Cardiac muscle cell (in vitro differentiated cells and primary cell): ENCODE measurements at places on chromosomes 1 and 21.

GRCh38 chr1:112399456-112399855 is 3.4 kb downstream of the CTTNBP2NL start:
- no peak for DNase-seq

GRCh38 chr21:34999397-34999941 is 49.6 kb downstream of the RUNX1 start:
- peak; percentile 13 for DNase-seq

DNA sequence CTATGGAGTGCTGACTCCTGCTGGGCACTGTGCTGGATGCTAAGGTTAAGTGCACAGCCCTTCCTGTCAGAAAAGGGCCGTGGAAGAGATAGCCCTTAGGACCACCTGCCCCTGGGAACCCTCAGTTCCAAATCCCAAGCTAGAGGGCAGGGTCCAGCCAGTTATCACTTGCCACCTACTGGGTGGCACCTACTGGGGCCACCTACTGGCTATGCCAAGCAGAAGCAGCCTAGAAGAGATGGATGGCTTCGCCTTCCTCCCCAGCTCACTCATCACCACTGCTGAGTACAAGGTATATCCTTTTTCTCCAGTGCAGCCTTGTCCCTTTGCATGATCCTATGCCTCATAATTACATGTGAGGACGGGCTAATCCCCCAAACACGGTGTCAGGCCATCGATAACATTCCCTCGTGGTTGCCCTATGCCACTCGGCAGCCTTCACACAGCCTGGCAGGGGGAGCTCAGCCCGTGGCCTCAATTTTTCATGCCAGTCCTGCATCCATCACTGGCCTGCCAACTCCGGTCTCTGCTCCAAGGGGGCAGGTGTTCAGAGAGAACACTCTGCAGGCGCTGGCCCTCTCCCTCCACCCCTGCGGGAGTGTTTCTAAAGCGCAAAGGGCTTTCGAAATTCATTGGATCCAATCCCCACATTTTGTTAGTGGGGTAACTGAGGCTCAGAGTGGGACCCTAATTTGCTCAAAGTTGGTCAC is 49.0 kb downstream of the SYT2 start:
- DNase-seq, result no peak

- no peak for DNase-seq
Observed at GRCh38 chr1:179095924-179096323, 14.1 kb downstream of the TOR3A start.

- DNase-seq, result no peak
Observed at GRCh38 chr1:10450836-10451235, 1.0 kb downstream of the CORT start.
